Esophagus squamous epithelium (tissue), 5 donors: ENCODE measurements at places on chromosomes 7 and 10. TPM values are rescaled to one million over a fixed set of nuclear protein-coding genes. Genes with fewer than 3 reads are reported as not detected.

The CLDN3 gene
- not detected for total RNA-seq

The SHTN1 gene
- 8.6 TPM for total RNA-seq

The CFAP58 gene
- 0.13 TPM for total RNA-seq

The UCN3 gene
- total RNA-seq = not detected

The DIP2C gene
- total RNA-seq = 2.4 TPM

The LRRC72 gene
- not detected for total RNA-seq

The SPDYE9 gene
- not detected for total RNA-seq

The CDK1 gene
- total RNA-seq = 44.6 TPM

The SSC4D gene
- total RNA-seq = 0.48 TPM

The STRIP2 gene
- 1.4 TPM for total RNA-seq

The ERCC6 gene
- 10.6 TPM for total RNA-seq

The MBL2 gene
- total RNA-seq = not detected

The TCAF1 gene
- total RNA-seq = 8.6 TPM

The TUBAL3 gene
- not detected for total RNA-seq

The ZNF804B gene
- not detected for total RNA-seq

The ZNF467 gene
- total RNA-seq = 2.6 TPM

The HTR7 gene
- total RNA-seq = 0.95 TPM

The SPDYE1 gene
- not detected for total RNA-seq

The TAS2R41 gene
- 0.70 TPM for total RNA-seq

The ARHGAP22 gene
- total RNA-seq = 0.68 TPM

The COL26A1 gene
- total RNA-seq = not detected

The MOSPD3 gene
- total RNA-seq = 11.6 TPM

The OPALIN gene
- total RNA-seq = not detected

The PIK3AP1 gene
- total RNA-seq = 0.57 TPM

The TMEM176A gene
- total RNA-seq = 3.3 TPM
